ENCODE measurements at places on chromosomes 12 and 14.

- no peak for DNase-seq
Measured at GRCh38 chr12:108297895-108298760, 41.0 kb downstream of the CMKLR1 start.

- no peak for DNase-seq
Measured at GRCh38 chr12:56571121-56571520, 49.5 kb downstream of the RBMS2 start.

DNA sequence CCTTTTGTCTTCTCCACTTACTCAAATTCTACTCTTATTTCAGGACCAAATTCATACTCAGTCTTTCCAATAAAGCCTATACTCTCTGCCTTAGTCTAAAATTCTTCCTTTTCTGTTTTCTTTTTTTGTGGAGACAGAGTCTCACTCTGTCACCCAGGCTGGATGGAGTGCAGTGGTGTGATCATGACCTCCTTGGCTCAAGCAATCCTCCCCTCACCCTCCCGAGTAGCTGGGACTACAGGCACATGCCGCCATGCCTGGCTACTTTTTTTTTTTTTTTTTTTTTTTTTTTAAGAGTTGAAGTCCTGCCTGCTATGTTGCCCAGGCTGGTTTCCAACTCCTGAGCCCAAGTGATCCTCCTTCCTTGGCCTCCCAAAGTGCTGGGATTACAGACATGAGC, 11.9 kb downstream of the SRP54 start:
- DNase-seq = no peak

DNA sequence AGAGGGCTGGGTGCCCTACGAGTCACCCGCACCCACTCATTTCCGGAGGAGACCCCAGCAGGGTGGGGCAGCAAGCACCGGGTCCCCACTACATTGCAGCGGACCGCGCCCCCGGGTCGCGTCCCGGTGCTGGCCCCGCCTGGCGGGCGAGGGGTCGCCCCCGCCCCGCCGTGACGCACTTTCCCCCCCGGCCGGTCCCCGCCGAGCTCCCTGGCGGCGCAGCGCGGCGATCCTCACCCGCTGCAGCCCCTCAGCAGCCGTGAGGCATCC, 106.1 kb downstream of the PRICKLE1 start:
- DNase-seq = peak; percentile 42

- DNase-seq = no peak
Measured at GRCh38 chr12:74535536-74535935, 2.1 kb upstream of the ATXN7L3B start.

GRCh38 chr12:102851246-102851645, 65.8 kb downstream of the PAH start:
- DNase-seq = no peak

GRCh38 chr14:90804292-90805083, 11.7 kb downstream of the TTC7B start:
- no peak for DNase-seq

GRCh38 chr12:28089338-28089737, 100.9 kb upstream of the CCDC91 start:
- DNase-seq = no peak
